HCEC 1CT (cell line): ENCODE measurements at places on chromosomes 6 and 20.

DNA sequence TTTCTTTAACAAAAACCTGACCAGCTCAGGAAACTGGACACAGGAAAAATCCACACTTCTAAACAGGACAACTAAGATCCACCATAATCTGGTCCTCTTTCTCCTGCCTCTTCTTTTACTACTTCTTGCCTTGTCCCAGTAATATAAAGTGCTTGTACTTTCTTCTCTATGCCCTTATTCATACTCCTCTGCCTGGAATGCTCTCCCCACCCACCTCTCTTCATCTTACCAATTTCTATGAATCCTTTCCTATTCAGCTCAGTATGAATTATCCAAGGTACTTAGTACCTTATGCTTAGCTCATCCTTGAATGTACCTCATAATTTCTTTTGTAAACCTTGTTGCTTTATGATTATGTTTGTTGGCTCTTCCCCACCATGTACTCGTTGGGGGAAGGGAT, 159.4 kb downstream of the CDK19 start:
- DNase-seq, result no peak

DNA sequence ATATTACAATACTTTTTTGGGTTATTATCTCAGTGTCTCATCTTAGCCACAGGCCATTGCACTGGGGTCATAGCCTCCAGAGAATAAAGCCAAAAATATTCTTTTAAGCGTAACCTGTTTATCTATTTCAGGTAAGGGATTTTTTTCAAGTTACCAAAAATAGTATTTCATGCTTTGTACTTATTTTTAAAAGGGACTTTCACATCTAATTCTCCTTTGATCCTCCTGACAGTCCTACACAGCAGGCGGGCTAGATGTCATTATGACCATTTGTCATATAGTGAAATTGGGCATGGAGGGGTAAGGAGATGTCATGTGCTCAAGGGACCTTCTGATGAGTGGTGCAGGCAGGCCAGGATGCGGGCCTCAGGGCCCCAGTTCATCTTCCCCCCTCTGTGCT, 68.9 kb downstream of the TBC1D7 start:
- DNase-seq, result no peak

- no peak for DNase-seq
Observed at GRCh38 chr20:60817891-60818290, 434.2 kb upstream of the CDH4 start.

DNA sequence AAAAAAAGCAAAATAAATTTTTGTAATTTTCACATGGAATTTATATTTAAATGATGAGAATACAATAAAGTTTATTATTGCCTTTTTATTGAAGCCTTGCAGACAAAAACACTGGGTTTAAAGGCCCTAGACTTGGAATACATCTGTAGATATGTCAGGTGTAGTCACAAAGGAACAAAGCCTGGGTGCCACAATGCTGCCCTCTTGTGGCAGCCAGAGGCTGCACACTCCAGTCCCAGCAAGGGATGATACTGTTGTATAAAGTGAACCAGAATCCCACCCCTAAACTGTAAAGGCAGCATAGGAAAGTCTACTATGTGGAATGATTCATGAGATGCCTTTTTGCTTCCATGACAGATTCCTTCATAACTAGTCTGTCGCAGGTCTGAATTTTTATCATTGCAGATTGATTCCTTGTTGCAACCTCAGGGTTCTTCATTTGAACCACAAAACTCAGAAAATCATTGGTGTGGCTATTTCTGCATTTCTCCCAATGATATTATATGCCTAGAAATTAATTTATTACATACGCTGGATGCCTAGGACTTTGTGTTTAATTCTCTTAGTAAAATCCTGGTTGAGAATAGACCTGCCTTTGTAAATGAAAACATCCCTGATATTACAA, 37.0 kb downstream of the MAK start:
- peak; percentile 43 for DNase-seq

DNA sequence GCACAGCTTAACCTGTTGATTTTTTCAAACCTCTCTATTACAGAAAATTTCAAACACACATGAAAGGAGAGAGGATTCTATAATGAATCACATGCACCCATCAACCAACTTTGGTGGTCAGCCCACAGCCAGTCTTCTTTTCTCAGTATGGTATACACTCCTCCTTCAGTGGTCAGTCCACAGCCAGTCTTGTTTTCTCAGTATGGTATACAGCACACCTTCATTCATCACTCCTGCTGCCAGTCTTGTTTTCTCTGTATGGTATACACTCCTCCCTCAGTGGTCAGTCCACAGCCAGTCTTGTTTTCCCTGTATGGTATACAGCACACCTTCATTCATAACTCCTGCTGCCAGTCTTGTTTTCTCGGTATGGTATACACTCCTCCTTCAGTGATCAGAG, 67.8 kb downstream of the SYNDIG1 start:
- DNase-seq, result no peak

DNA sequence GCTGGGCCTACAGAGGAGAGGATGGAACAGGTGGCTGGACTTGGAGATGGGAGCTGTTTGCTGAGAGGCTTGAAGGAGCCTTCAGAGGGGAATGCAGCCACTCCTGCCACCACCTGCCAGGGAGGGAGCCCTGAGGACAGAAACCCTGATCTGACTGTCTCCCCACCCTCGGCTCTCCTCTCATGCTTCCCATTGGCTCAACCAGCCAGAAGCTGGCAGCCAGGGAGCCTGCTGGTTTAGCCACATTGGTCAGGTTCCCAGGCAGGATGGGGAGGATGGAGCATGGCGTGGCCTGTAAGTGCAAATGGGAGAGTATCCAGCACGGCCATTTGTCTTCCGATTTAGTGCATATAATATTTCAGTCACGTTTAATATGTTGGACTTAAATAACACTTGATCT, 12.8 kb downstream of the TREM1 start:
- DNase-seq, result no peak

GRCh38 chr6:160272707-160273106, 14.1 kb upstream of the SLC22A2 start:
- DNase-seq, result no peak

DNA sequence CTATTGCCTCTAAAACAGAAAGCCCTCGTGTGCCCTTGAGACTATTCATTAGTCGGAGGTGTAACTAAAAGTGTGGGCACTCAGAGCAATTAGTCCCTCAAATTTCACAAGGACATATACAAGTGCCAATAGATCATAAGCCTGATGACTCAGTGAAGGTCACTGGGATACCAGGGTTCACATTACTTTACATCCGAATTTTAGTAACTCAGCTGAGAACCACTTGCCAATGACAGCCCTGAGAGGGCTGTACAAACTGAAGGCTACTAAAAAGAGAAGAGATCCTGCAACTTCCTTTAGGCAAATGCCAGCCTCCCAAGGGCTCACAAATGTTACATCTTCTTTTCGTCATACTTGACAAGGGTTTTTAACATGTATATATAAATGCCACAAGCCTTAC, 369.6 kb downstream of the TENT5A start:
- peak; percentile 8 for DNase-seq

DNA sequence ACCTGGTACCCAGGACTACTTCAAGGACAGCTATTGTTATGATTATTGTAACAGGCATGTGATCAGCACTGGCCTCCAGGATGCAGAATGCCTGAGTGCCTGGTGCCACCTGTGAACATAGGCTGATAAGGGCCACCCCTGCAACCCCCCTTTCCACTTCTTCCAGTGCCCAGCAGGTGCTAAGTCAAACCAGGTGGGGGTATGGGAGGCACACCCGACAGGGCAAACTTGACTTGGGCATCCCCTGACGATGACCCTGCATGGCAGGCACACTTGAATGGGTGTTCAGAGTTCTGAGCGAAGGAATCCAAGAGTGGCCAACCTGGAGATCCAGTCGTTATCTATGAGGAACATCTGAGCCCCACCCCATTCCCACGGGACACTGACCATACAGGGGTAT, 3.4 kb downstream of the ADA start:
- DNase-seq, result no peak

- peak; percentile 34 for DNase-seq
Observed at GRCh38 chr6:68240726-68241125, 394.4 kb upstream of the ADGRB3 start.

GRCh38 chr6:157227202-157228166, 95.8 kb downstream of the TMEM242 start:
- DNase-seq, result no peak

DNA sequence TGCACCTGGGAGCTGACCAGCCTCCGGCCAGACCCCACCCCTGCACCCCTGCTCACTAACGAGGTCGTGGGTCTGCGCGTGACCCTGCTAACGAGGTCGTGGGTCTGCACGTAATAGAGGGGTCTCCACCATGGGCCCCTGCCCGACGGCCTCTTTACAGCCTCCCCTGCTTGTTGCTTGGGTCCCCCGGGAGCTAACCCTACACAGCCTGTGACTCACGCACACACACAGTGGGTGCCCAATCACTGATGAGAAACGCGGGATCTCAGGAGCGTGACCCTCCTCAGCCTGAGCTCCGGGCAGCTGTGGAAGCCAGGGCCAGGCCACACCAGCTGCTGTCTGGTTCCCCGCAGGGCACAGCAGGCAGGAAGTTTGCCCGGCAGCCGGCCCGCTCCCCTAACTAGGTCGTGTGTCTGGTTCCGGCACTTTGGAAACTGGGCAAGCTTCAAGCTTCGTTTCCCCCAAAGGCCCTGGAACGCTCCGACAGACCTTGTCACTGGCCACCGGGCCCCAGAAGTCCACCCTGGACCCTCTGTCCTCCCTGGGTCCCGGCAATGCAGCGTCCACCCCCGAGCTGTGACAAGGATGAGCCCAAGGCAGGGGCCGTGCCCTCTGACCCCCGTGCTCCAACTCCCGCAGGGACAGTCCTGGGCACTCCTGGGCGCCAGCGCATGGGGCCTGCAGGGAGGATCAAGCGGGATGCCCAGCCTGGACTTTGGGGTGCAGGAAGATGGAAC, 767 bp downstream of the PTK6 start:
- DNase-seq, result no peak

DNA sequence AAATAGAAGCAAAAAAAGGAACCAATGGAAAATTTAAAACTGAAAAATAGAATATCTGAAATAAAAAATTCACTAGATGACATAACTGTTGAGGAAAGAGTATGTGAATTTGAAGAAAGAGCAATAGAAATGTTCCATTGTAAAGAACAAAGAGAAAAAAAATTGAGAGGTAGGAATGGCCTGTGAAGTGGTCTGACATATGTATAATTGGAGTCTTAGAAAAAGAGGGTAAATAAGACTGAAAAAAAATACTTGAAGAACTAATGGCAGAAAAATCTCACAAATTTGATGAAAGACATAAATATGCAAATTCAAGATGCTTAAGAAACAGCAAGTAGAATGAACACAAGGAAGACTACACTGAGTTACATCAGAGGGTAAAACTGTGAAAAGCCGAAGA, 93.4 kb downstream of the QKI start:
- DNase-seq, result no peak

DNA sequence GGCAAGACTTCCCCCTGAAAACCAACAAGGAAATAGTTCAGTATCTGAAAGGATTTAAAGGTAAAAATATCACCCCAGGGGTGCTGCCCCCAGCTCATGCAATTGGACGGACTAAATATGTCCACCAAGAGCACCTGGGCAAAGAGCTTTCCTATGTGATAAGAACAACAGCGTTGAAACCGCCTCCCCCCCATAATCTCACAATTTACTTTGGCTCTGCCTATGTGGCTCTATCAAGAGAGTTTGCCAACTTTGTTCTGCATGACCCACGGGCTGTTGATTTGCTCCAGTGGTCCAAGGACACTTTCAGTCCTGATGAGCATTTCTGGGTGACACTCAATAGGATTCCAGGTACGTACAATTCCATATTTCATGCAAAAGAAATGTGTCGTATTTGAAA, 35.8 kb downstream of the GCNT2 start:
- no peak for DNase-seq

DNA sequence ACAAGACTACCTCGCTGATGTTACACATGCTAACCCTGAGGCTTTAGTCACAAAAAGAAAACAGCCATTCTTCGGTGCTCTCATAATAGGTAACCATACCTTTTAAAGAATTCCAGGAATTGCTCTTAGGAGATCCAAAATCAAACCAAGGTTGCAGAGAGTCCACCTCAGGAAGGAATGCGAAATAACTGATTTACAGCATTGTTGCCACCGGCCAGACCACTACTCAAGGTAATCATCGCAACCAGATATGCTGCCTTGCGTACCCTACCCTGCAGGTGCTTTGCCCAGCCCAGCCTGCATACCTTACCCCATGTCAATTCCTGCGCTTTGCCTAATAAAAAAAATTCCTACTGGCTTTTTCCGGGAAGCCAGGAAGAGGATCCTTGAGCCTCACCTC, 27.0 kb downstream of the NUP153 start:
- no peak for DNase-seq

GRCh38 chr20:49347156-49347555, 69.3 kb upstream of the ZNFX1 start:
- no peak for DNase-seq

DNA sequence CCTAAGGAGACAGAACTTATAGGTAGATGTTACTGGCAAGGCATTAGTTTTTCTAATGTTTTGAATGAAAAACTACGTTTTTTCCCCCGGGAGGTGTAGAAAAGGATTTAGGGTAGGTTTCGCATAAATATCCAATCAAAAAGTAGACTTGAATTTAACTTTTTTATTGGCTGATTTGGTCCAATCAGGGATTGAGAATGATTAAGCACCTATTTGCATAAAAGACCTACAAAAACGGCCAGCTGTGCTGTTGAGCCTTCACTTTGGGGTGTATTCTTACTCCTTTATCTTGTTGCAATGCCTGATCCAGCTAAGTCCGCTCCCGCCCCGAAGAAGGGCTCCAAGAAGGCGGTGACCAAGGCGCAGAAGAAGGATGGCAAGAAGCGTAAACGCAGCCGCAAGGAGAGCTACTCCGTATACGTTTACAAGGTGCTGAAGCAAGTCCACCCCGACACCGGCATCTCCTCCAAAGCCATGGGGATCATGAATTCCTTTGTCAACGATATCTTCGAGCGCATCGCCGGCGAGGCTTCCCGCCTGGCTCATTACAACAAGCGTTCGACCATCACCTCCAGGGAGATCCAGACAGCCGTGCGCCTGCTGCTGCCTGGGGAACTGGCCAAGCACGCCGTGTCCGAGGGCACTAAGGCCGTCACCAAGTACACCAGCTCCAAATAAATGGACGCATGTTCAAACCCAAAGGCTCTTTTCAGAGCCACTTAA, 113.5 kb upstream of the BTN3A2 start:
- peak; percentile 86 for DNase-seq

GRCh38 chr6:10401004-10401536, 13.8 kb downstream of the TFAP2A start:
- no peak for DNase-seq

DNA sequence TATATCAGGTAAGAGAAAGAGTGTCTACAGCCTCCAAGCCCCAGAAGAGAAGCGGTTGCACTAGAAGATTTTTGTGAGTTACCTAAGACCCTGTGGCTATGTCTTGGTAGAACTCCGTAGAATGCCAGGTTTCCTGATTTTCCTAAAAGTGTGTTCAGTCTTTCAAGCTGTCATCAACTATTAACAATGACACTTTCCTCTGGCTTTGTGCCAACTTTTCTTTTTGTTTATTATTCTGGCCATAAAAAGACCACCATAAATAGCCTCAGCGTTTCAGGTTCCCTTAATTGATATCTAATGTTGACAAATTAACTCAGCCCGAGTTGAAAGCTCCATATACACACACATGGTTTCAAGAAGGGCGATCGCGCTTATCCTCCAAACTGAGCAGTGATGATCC, 1.2 kb downstream of the PAK5 start:
- no peak for DNase-seq
